ENCODE measurements at places on chromosomes 1 and 21.

DNA sequence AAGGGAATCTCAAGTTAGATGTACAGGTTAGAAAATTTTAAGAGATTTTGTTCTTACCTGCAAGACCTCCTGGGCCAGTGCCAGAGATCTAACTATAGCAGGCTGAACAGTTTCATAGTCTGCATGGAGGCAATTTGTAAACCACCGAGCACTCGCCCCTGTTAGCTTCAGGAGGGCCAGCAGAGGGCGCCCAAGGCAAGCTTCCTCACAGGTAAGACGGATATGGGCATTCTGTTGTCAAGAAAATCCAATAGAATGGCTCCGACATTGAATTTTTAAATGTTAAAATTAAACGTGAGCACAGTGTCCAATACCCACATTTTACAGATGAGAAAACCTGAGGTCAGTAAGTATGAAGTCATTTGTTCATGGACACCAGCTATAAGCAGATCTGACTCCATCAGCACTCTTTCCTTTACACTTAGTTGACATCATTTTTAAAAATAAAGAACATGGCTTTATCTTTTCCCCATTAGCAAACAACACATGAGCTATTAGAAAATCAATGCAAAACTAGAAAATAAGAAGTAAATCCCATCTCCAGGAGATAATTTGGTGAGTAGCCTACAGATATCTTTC lies 2.2 kb downstream of the REG4 start:
- peak; percentile 64 for DNase-seq

- DNase-seq = no peak
Observed at GRCh38 chr1:207097871-207098324, 6.1 kb upstream of the C4BPA start.

DNA sequence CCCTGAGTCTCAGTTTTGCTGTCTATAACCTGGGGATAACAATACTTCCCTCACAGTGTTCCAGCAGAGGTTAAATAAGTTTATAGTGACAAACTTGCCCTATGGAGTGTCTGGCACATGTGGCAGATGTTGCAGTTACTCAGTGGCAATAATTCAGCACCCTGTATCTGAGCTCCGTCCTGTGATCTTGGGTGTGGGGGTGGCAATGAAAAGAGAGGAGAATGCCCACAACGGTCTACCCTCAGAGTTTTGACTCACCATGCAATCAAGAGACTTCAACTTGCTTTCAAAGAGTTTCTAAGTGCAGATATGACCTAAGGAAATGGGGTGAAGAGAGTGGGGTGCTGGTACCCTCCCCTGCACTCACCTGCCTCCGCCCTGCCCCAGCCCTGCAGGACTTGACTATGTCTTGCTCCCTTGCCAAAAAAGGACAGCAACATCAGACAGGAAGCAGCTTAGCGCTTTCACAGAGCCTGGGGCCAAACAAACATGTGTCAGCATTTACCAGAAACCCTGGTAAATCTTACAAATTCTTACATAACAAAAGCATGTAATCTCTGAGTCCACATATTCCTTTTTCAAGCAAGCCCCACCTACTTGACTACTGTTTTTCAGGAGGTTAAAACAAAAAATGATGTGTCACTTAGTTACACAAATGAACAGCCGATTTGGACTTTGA lies 185.1 kb upstream of the CAMK1G start:
- no peak for DNase-seq

- no peak for DNase-seq
Observed at GRCh38 chr1:204696606-204697005, 11.1 kb upstream of the LRRN2 start.

DNA sequence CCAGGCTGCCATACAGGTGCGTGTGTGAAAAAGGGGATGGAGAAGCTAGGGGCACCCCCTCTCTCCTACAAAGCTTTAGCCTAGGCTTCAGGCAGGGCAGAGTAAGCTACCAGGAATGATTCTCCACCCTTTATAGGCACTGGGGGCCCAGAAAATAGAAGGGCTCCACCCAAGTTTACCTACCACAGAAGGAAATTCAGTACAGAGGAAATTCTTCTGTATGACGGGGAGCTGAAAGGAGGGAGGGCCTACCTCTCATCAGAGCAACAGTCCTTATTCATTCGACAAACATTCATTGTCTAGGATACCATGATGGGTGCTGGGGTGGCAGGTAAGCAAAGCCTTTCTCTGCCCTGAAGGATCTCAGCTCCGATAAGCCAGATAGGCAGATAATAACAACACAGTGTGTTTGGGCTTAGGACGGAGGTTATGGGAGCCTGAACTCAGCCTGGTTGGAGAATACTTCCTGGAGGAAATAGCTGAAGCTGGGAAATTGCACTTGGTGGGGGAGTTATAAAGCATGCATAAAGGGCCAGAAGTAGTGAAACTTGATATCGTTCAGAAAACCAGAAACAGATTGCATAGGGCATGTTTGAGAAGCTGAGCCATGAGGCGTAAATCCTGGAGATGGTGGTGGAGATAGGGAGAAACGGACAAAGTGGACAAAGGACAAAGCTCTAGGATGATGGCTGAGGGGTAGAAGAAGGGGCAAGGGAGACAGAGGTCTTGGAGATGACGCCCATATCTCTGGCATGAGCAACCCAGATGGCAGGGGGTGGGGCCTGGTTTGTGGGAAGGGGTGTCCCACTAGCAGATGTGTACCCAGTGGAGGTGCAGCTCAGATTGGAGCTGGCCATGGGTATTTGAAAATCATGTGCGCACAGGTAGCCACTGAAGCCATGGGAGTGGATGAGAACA lies 5.3 kb upstream of the P3R3URF start:
- no peak for DNase-seq

DNA sequence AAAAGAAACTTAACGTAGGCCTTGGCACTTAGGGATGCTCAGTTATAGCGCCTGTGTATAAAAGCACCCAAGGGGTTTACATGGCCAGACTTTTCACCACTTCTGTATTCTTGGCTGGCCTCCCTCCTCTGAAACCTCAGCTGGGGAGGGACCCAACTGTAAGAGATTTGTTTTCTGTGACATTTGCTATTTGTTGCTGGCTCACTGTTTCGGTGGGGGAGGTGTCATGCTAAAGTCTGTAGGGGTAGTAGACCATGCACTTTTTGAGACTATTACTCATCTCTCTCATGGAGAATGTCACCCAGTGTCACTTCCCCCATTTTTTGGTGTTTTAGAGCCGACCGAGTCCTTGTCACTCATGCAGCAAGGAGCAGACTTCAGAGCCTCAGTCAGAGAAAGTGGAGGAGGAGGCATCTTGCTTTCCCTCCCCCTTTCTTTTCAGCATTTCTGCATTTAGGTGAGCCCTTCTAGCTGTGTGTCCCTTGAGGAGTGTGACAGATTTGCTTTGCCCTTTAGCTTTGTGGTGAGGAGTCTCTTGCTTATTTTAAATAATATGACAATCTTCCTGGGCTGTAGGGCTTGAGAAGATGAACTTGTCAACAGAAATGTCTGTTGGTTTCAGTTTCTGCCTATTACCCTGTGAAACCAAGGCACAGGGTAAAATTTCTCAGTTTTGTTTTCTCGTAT lies 160.1 kb downstream of the FASLG start:
- no peak for DNase-seq

GRCh38 chr1:156937883-156938282 lies 17.5 kb downstream of the LRRC71 start:
- no peak for DNase-seq

GRCh38 chr1:63772876-63773275 lies 941 bp upstream of the ROR1 start:
- no peak for DNase-seq

GRCh38 chr21:18138507-18138906 lies 106.1 kb upstream of the CHODL start:
- DNase-seq = no peak

- no peak for DNase-seq
Observed at GRCh38 chr21:14850394-14850793, 214.4 kb downstream of the NRIP1 start.

- DNase-seq = no peak
Observed at GRCh38 chr1:112633628-112634027, 14.0 kb downstream of the CAPZA1 start.
